M059J (cell line): ENCODE measurements at places on chromosomes 2 and 18.
A peak's percentile ranks its signal among the peaks of the same experiment; 100 is the strongest.

GRCh38 chr2:43284967-43285366, 58.6 kb upstream of the ZFP36L2 start:
- no peak for DNase-seq

DNA sequence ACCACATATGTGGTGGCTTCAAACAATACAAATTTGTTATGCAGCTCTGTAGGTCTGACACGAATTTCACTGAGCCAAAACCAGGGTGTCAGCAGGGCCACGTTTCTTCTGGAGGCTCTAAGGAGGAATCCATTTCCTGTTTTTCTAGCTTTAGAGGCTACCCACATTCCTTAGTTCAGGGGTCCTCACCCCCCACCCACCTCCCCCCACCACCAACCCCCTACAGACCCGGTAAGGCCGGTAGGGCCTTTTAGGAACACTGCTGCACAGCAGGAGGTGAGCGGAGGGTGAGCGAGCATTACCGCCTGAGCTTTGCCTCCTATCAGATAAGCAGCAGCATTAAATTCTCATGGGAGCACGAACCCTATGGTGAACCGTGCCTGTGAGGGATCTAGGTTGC, 10.6 kb upstream of the SLC39A10 start:
- no peak for DNase-seq

DNA sequence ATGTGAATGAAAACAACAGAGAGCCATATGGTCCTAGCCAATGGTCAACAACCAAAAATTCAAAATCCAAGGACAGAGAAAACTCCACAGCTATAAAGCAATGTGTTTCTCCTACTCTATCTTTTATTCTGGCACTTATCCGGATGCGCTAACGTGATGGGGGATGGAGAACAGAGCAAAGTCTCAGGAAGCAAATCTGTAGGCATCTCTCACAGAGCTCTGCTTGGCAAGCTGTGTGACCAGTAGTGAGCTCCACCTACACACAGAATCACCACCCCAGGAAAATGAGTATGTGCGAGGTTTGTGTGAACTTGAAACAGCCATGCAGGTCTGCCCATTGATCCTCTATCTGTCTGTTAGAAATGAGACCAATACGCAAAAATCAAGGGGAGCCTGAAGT, 584.3 kb downstream of the BCL11A start:
- DNase-seq = no peak

DNA sequence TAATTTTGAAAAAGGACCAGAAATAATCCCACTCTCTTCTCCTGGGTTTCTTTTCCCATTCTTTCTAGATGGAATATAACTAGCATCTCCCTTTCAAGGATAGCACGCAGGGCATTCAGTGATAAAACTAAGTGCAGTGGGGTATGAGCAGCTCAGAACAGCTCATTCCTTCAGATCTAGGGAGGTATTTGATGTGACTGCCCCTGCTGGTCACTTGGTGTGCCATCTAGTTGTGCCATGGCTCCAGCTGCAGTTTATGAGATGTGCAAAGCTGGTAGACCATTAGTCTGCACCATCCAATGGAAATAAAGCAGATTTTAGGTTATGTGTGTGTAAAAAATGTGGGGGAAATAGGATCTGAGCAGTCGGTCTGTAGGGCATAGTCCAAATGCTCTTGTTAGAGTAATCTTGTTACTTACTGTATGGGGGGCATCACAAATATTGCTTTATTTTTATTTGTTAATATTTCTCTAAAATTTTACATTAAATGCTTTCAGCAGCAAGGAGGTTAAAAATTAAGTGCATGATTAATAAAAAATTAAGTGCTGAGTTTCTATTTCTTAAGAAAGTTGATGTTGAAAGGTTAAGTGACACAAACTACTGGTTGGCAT, 38.9 kb downstream of the CTAGE1 start:
- DNase-seq = peak; percentile 69

DNA sequence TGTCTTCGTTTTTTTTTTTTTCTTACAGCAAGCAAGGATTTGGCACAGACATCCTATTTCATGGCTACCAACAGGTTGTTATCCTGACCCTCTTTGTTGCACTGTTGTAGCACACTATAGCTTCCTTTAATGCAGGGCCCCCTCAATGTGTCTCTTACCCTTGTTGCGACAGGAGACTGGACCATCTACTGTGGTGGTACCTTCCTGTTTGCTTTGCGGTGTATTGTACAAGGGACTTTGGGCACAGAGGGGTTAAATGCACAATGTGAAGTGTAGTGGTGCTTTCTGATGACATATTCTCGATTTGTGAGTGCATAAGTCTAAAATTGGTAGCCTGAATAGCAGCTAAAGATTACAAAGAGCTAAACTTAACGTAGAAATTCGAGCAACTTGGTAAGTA, 27.5 kb downstream of the CCNT2 start:
- no peak for DNase-seq

DNA sequence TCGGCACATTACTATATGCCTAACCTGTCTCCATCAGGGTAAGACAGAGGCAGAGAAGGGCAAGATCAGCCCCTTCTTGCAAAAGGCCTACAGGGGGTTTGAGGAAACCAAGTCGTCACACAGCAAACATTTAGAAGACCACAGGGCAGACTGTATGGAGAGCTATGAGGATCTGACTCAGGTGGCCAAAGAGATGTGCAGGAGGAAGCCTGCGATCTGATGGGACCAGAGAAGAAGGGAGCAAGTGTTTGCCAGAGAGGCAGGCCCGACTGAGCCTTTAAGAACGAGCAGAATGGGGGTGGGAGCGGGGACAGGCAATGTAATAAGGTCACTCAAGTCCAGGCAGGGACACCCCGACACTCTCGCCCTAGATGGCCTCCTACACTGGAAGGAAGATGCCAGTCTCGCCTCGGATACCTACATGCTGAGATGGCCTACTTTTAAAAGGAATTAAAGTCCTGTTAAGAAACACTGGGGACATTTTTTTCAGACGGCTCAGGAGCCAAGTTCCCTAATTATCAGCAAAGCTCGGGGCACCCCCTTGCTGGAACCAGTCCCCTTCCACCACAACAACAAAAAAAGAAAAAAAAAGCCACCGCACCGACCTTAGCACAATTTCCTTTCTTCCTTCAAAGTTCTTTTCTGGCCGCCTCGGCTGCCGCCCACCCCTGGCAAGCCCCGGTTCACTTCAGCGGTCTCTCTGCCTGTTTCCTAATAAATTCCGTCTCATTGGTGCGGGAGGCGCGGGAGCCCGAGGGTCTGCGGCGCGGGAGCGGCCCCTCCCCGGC, 1.5 kb downstream of the SFXN5 start:
- DNase-seq = no peak

DNA sequence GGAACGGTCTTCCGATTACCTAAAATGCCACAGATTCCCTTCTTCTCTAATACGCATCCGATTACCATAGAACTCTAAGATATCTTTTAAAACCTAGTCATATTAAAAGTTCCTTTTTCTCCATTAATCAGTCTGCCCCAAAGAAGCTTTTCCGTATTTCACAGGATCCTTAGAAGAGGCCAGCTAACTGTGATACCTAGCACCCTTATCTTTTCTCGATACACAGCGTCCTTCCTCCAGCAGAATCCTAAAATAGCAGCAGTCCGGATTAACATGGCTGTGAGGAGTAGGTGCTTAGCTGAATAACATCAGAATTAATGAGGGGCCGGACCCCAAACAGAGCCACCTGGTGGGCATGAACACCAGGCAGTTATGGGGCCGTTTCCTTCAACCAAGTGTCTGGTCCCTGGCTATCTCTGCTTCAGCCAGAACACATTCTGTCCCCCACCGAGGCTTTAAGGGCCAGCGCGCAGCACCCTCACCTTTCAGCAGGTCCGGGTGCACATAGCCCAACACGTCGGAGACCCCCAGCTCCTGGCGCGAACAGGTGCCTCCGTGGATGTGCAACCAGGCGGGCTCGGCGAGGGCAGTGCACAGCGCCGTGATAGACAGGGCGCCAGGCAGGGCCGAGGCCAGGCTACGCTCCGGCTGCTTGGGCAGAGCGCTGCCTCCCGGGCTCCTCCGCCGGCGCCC, 995 bp downstream of the TMEM127 start:
- DNase-seq = peak; percentile 27

GRCh38 chr2:10835052-10835970, 22.7 kb upstream of the PDIA6 start:
- peak; percentile 37 for DNase-seq

DNA sequence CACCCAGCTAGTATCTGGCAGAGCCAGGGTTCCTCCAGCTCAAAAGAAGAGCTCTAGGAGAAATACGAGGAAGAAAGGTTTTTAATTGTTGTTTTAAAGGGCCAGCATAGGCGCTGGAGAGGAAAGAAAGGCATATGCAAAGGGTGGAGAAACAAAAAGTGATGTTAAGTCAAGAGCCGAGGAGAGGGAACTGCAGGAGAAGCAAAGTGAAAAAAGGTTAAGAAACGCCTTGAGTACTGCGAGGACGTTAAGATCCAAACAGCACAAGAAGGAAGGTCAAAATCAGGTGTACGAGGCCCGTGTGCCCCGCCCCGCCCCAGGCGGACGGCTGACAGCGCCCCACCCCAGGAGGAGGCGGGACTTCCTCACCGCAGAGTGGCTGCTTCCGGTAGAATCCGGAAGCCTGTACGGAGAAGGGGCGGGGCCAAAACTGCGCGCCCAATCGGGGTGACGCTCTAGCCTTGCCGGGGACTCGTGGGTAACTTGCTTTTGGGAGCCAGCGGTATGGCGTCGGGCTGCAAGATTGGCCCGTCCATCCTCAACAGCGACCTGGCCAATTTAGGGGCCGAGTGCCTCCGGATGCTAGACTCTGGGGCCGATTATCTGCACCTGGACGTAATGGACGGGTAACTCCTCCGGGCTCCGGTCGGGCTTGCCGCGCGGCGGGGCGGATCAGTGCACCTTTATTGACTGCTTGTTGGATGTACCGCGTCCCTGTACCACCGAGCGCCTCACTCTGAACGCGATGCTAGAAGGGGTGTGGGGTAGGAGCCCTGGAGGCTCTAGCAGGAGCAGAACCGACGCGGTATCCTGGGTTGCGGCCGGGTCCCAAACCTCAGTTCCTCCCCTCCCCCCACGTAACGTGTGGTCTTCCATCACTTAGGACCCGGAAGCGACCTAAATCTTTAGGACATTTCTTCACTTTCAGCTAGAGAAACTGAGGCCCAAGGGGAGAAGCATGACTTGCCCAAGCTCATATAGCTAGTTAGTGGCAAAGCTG, at the start of gene RPE:
Gene RPE (plus strand): TSS at position 481 of the 1,000 bp plus-strand sequence. CDS start 24 bp downstream, at position 505.
- peak; percentile 92 for DNase-seq

- peak; percentile 83 for DNase-seq
These were observed 122.6 kb upstream of the STK17B start for GRCh38 chr2:196293751-196294515.

- peak; percentile 87 for DNase-seq
These were observed 6.2 kb upstream of the DNAJB2 start for GRCh38 chr2:219272995-219273394.

DNA sequence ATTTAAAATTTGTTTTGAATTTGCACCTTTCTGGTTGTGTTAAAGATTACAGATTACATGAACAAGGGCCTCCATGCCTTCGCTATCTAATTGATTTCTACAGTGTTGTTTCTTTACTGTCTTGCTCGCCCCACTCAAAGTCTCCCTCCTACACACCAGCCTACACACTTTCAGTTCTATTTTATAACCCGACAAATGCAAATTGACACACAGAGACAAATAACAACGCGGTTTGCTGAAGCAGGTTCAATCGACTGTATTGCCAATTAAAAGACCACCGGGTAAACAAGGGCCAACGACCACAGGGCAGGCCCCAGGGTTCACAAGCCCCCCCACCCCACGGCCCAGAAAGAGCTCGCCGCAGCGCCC, 869 bp downstream of the STARD7 start:
- peak; percentile 11 for DNase-seq

GRCh38 chr18:23828426-23828825, 139.2 kb downstream of the LAMA3 start:
- peak; percentile 95 for DNase-seq

GRCh38 chr2:80080957-80081356, 223.6 kb downstream of the LRRTM1 start:
- DNase-seq = no peak

- no peak for DNase-seq
These were observed 274.7 kb upstream of the HNMT start for GRCh38 chr2:137689549-137689948.

DNA sequence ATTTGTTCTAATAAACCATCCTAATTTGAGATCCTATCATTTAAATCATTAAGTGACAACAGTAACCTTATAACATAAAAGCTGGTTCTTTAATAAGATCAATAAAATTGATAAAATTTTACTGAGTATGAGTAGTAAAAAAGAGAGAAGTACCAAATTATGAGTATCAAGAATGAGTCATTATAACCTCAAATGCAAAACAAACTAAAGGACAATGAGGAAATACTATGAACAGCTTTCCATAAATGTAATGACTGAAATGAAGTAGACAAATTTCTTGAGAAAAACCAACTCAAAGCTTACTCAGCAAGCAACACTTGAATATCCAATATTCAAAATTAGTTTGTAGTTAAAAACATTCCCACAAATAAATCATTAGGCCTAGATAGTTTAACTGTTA, 433.0 kb downstream of the ZEB2 start:
- DNase-seq = peak; percentile 41

- DNase-seq = no peak
These were observed 13.5 kb downstream of the STK39 start for GRCh38 chr2:168233726-168234406.

GRCh38 chr18:7164323-7165004, 46.9 kb upstream of the LAMA1 start:
- no peak for DNase-seq

GRCh38 chr18:25661831-25662230, 309.9 kb upstream of the ZNF521 start:
- DNase-seq = peak; percentile 31

GRCh38 chr2:136137982-136138381, 20.0 kb upstream of the CXCR4 start:
- peak; percentile 15 for DNase-seq

DNA sequence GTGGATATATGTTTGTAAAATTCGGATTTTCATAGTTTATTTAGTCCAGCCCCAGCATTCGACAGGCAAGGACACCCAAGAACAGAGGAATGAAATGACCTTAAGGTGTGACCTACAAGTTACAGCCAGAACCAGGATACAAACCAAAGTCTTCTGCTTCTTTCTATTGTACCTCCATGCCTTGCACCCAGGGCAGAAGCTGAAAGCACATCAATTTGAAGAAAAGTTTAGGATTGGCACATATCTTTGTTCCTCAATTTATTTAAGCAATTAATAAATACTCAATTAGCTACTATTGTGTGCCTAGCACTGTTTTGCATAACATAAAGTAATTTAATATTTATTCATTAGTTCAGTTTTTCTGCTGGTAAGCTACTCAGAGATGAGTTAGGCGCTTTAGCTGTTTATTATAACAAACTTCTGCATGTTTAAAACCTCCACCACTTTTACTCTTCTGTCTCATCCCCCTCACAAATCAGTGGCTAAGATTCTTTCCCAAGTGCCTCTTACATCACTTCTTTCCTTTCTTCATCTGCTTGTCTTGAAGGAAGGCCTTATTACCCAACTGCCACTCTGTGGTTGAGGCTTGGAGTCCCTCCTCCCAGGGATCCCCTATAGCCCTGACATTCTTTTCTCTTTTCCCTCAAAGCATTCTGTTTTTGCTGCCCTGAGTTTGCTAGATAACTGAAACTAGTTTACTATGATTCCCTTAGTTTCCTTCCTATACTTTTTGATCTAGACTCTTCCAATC, 37.1 kb upstream of the DARS1 start:
- no peak for DNase-seq
